A549 treated with Mapracorat at 1 μM for 4 hours (cell line): ENCODE measurements at places on chromosomes 11 and 22. TPM values are rescaled to one million over a fixed set of nuclear protein-coding genes. Genes with fewer than 3 reads are reported as not detected.

The ROM1 gene
- total RNA-seq: 3.5 to 4.8 TPM (median 4.3 TPM) in 5 replicates

The C11orf65 gene
- 0.50 to 0.87 TPM (median 0.57 TPM) in 3 of 5 replicates, not detected in the others for total RNA-seq

The SLC25A45 gene
- 10.3 to 15.7 TPM (median 13.4 TPM) in 5 replicates for total RNA-seq

The SLC16A8 gene
- total RNA-seq: not detected in 5 replicates

The SLC7A4 gene
- total RNA-seq: not detected in 5 replicates

The TSKU gene
- total RNA-seq: 109 to 152 TPM (median 142 TPM) in 5 replicates
